ENCODE measurements at places on chromosomes 6 and 20.

DNA sequence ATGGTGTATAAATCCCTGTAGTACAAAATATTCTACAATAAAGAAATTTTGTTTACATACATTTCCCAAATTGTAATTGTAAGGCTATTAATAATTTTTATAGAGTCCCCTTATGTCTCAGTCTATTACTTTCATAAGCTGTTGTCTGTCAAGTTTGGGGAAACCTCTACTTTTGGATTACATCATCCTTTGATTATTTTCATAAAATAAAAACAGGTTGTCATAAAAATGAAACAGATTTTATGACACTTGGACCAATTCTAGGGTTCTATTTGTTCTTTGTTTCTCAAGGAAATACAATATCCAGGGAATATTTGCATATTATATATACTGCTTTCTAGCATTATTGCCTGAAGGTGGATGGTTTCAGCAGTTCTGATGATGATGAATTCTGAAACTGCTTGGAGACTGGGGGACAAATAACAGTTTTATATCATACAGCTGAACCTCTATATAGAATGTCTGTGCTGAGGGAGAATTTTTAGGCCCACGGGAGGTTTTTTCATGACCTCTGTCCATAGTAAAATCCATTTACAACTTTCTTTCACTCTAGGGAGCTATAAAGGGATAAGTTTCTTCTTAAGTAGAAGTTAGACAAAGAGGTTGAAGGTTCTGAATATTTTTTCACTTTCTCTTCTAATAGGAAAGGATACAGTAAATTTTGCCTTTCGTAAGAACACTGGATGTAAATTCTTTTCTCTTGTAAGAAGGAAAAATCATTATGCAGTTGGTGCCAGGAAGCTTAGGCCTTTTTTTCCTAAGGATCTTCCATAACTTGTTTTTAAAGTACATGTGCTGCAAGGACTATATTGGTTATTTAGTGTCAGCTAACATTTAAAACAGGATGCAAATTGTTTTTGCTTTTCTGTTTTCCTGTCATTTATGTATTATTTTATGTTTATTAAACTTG, 58.0 kb downstream of the CD2AP start:
- DNase-seq = no peak

DNA sequence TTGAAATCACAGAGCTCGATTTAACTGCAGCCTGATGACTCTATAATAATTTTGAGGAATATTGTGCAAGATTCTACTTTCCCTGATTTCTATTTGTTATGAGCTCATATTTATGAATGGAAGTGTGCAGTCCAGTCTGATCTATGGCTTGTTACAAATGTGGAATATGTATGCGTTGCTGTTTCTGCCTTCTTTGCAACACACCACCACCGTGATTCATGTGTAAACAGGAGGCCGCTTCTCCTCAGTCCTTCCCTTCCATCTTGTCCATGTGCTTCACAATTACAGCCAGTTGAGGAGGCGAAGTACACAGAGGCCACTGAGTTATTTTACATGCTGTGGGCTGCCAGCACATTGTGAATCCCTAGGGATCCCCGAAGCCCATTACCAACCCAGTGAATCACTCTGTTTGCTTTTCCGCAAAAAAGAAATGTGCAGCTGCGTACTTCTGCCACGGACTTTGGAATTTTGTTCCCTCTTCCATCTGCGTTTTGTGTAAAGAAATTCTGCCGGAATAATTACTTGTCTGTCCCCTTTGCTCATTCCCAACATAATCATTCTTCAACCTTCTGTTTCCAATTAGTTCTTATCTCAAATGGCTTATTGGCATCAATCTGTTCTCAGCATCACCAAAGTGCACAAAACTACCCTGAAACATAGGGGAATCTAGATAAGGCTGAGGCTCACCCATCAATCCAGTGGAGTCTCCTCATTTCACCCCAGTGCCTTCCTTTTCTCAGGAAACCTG, 551.6 kb upstream of the CITED2 start:
- DNase-seq = no peak

DNA sequence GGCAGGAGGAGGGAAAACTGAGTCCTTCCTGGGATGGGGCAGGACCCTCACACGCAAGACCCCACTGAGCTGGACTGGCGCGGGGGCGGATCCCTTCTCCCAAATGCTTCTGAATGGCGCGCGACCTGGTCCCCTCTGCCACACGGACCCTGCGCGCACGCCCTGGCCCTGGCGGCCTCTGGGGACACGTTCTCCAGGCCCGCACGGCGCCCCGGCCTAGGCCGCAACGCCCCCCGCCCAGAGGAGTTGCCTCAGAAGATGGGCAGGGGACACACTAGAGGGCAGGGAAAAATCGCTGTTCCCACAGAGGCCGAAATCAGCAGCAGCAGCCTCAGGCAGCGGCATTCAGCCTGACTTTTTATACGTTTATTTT, 45.2 kb upstream of the OSTM1 start:
- no peak for DNase-seq

GRCh38 chr6:157562997-157563396, 182.0 kb downstream of the ZDHHC14 start:
- DNase-seq = no peak

- no peak for DNase-seq
Observed at GRCh38 chr20:50655311-50655880, 35.9 kb downstream of the RIPOR3 start.

GRCh38 chr6:149217466-149217888, 100.0 kb upstream of the TAB2 start:
- no peak for DNase-seq

DNA sequence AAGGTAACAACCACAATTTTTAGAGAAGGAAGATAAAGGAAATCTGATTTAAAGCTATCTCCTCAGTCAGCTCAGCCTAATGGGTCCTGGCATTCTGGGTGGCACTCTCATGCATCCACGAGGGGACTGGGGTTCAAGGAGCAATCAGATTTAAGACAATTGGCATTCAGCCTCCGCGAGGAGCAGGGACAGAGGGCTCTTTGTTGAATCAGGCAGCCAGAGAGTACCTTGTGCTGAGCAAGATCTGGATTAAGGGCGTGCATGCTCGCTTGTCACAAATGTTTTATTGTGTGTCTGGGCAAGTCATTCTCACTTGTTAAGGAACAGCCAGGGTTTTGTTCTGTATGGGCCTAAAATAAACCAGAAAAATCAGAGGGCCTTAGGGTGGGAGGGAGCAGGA, 475.3 kb upstream of the NRSN1 start:
- DNase-seq = no peak

- no peak for DNase-seq
Observed at GRCh38 chr6:131749023-131749422, 38.2 kb upstream of the CTAGE9 start.

DNA sequence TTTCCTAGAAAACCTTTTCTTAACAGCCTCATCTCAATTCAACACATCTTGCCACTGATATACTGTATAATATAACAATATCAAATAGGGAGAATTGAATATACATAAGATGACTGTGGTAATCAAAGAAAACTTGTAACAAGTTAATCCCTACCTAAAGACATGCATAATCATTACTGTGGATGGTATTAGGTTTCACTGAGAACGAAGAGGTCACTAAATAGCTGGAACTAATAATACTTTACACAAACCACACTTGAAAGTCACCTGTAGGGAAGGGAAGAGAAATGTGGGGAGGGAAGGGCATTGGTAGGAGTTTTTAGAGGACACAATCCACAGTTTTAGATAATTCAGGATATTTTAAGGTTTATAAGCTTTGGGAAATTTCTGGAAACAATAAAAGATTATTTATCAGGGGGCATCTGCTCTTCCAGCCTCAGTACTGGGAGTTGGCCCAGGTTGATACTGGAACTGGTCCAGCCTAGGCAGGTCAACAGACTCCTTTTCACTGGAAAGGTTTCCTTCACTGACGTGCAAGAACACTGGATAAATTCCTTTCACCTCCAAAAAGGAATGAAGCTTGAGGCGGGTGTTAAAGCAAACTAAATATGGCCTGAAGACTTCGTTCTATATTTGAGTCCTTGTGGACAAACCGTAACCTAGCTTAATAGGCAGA, 44.0 kb downstream of the MAP7 start:
- no peak for DNase-seq

GRCh38 chr20:36549628-36549941, 8.3 kb downstream of the MYL9 start:
- no peak for DNase-seq

- DNase-seq = peak; percentile 70
Observed at GRCh38 chr6:27280064-27280539, 32.0 kb downstream of the POM121L2 start.

DNA sequence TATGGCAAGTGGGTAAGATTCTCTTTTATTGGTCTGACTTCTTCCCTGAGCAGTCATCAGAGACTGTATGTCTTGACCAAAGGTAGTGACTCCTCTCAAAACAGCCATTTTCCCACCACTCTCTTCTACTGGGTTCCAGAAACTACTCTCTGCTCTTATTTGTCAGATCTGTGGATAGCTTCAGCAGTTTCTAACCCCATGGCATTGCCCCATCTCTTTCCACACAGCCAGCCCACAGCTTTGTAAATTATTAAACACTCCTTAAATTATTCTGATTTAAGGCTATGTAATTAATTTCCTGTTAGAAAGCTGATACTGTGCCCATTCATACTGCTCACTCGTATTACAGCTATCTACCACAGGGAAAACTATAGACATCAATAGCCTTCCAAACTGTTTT, 138.4 kb upstream of the CNR1 start:
- DNase-seq = no peak

DNA sequence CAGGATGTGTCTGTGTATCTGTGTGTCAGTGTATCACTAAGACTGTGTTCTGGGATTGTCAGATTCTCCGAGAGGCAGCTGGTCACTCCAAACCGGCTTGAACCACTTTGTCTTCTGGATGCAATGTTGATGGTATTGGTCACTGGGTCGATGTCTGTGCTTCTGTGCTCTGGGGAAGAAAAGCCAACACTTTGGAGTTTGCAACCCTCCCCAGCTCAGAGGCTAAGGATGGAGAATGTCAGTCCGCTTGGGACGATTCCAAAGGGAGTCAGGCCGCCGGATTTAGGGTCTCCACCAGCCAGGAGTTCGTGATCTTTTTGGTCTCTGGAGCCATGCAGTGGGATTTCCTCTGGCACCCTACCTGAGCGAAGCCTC, 5.2 kb downstream of the MAFB start:
- no peak for DNase-seq

- no peak for DNase-seq
Observed at GRCh38 chr6:7264041-7264440, 49.0 kb downstream of the SSR1 start.

GRCh38 chr6:167734662-167735083, 92.0 kb upstream of the AFDN start:
- DNase-seq = no peak

DNA sequence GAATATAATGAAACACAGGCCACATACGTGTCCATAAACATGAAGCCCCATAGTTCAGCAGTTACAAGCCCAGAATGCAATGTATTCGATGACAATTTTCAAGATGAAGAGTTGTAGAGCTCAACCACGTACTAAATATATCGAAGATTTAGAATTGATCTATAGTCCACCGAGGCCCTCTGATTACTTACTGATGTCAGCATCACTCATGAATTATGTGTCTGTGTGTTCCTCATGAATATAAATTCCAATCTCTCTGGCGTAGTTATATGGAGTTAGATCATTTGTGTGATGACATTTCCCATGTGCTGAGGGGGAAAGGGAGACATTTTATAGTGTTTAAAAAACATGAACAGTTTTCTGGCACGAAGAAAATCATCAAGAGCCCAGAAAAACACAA, 97.5 kb downstream of the PFDN4 start:
- DNase-seq = no peak

- peak; percentile 39 for DNase-seq
Observed at GRCh38 chr6:2132416-2132815, 113.0 kb downstream of the GMDS start.

DNA sequence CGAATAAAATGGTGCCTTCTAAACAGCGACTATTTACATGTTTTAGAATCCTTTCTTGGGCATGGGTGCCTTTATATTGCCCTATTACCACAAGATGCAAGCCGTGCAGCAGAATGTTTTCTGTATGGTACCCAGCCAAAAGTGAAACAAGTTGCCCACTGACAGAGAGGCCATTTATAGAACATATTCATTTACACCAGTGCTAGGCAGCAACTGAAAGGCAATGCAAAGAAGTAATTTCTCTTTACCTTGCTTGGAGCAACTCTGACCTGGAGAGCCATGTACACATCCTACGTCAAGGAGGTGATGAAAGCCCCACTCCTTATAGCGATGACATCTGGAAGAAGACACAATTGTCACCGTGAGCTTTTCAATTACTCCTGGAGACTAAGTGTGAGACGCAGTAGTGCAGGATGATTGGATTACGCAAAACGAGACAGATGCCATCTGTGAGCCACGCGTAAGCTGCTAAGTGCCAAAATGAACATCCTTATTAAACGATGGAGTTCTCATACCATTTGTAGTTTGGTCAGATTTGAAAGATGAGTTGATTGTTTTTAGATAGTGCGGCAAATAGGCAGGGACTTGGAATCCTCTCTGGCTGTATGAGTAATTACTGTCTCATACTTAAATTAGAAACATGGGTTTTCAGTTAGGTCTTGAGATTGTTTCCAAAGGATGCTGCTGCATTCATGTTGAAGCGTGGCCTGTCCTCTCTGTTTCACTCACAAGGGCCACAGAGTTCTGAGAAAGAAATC, at the start of gene TMEM244:
Gene TMEM244, minus strand, starts transcription at position 408 of the 758 bp plus-strand sequence. Its CDS starts 127 bp downstream, at position 281.
- DNase-seq = no peak

GRCh38 chr6:125114248-125114858, 39.2 kb upstream of the TPD52L1 start:
- DNase-seq = peak; percentile 38

DNA sequence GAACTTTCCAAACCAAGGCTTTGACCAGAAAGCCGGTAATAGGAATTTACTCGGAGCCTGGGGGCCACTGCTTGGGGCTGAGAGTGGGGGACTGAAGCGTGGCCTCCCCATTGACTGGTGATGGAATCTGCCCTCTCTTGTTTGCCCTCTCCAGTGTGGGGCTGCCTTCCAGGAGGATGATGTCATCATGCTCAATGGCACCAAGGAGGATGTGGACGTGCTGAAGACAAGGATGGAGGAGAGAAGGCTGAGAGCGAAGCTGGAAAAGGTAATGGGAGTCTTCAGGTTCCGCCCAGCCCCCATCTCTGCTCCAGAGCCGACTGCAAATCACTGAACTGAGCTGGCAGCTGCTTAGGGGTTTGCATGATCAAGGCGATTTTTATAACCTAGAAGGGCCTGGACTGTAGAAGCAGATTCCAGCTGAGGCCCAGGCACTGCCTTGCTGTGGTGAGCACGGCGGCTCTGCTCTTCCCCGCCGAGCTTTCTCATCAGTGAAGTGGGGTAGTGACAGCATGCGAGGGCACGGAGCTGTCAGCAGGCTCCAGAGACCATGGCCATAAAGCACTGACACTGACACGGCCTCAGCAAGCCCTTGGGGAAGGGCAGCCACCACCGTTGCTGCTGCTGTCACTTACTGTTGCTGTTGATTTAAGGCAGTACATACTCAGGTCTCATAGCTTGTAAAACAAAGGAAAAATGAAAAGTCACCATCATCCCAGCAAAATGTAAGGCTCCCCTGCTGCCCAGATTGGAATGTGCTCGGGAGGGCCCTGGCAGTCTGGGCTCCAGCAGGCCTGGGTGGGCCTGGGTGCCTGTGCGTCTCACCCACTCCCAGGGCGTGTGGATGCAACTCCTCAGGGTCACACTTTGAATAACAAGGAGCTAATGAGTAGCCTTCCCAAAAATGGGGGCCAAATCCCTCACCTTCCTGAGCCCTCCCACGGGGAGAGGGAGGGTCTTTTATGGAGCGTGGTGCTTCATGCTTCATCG, 11.1 kb upstream of the FAM209A start:
- DNase-seq = no peak
